Thoracic aorta (tissue), 2 donors: ENCODE measurements at places on chromosomes 3 and 15. TPM values are rescaled to one million over a fixed set of nuclear protein-coding genes. Genes with fewer than 3 reads are reported as not detected.

Gene TLR9
- not detected for total RNA-seq

Gene KCNAB1
- 14.2 TPM for total RNA-seq

Gene RTP3
- total RNA-seq, result not detected

Gene ATP13A4
- 0.78 TPM for total RNA-seq

Gene ZBTB47
- 108 TPM for total RNA-seq
